ENCODE measurements at places on chromosomes 1 and 21.

GRCh38 chr1:85894651-85895050, 186.4 kb upstream of the ZNHIT6 start:
- H3K27ac ChIP-seq, result no peak overlapping the region
- DNase-seq, result no peak

- H3K27me3 ChIP-seq, result no peaks in the 10 kb centered on the region
- no peaks in the 10 kb centered on the region for H3K36me3 ChIP-seq
- DNase-seq, result no peak
Observed at GRCh38 chr1:183832459-183832858, 27.5 kb downstream of the RGL1 start.

DNA sequence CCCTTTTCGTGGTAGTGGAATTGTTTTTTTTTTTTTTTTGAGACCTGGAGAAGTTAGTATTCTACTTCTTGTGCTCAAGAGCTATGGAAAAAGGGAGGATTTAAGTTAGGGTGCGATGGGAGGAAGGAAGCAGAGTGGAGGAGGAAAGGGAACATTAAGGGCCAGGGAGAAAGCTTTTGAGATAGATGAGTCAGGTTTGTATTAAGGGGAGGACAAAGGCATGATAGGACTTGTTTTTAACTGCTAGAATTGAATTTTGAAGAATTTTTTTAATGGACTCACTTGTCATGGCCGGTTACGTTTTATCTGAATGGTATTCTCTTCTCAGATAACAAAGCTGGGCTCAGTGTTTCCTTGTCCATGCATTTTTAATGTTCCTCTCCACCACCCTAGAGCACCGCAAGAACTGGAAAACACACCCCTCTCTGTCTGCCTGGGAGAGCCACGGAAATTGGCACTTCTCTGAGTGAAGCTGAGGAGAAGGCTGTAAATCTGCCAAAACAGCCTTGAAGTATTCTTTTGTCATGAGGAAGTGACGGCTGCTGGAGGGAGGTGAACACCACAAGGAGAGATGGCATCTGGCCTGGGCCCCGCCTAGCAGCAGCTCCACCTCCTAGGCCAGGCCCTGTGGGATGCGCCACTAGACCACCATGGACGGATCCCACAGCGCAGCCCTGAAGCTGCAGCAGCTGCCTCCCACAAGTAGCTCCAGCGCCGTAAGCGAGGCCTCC, 3.5 kb downstream of the NIPAL3 start:
- H3K4me3 ChIP-seq, result no peak overlapping the region
- peaks cover 2% of the 10 kb centered on the region for H3K27me3 ChIP-seq
- H3K27ac ChIP-seq, result no peak overlapping the region
- H3K4me1 ChIP-seq, result peaks cover 5% of the 10 kb centered on the region

GRCh38 chr21:25103500-25104207, 503.6 kb downstream of the MRPL39 start:
- H3K27me3 ChIP-seq, result no peaks in the 10 kb centered on the region
- H3K4me1 ChIP-seq, result peaks cover 4% of the 10 kb centered on the region
- no peak overlapping the region for H3K27ac ChIP-seq
- no peak overlapping the region for H3K4me3 ChIP-seq
- no peaks in the 10 kb centered on the region for H3K36me3 ChIP-seq

DNA sequence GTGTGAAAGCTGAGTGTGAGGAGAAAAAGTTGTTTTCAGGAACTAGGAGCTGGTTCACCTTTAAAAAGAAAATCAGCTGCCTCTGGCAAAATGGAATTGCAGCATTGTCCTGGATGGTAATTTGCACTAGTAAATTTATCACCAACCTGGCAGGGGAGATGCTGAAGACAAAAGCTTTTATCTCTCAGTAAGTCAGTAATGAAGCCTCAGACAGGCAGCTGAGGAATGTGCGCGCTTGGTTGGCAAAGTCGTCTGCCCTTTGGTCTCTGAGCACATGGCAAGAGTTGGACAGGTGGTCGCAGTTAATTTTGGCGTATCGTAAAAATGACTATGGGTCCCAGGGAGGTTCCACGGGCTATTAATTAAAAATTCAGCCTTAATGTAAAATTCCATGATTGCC, 131.9 kb downstream of the BACH1 start:
- no peaks in the 10 kb centered on the region for H3K36me3 ChIP-seq
- no peaks in the 10 kb centered on the region for H3K27me3 ChIP-seq
- no peak overlapping the region for H3K4me3 ChIP-seq
- peak; percentile 14 for DNase-seq
- peak overlapping the region; percentile 7 for H3K27ac ChIP-seq

Measured in neuronal stem cell (in vitro differentiated cells).